ENCODE measurements at places on chromosomes 13 and 19.
A peak's percentile ranks its signal among the peaks of the same experiment; 100 is the strongest.

DNA sequence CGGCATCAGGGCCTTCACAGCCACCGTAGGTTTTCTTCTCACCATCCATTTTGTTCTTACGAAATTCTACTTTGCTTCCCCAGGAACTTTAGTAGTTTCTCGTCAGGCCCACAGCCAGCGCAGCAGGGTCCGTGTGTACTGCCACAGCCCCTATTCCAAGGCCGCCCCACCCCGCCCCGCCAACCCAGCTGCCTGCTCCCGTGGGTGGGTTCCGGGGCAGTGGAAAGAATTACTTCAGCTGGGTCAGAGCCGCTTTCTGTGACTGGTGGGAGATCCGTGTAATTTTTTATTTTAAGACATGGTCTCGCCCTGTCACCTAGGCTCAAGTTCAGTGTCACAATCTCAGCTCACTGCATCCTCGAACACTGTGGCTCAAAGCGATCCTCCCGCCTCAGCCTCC, 4.2 kb downstream of the OR7D2 start:
- no peak for DNase-seq

GRCh38 chr19:30102666-30103065, 160.6 kb downstream of the URI1 start:
- no peak for DNase-seq

DNA sequence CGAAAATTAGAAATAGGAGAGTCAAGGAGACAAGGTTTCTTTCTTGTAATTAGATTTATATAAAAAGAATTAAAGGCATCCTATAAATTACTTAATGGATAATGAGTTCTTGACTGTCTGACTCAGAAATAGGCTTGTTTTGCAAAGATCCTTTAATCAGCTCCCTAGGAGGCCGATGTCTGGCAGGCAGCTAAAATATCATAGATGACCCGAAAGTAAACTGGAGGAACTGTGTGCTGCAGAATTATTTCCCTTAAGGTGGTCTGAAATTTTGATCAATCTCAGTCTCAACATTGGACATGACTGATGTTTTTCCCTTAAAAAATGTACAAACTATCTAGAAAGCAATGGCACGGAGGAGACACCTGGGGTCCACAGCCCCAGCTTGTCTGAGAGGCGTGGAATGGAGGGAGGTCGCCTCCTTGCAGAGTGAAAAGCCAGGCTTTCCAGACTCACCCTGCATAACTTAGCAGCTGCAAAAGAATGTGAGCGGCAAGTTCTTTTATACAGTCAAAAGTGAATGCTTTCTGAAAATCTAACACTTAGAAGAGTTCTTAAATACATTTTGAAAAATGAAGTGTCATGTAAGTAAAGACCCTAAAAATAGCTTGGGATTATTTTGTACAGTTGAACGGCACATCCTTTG, 44.8 kb downstream of the MBNL2 start:
- DNase-seq = no peak

DNA sequence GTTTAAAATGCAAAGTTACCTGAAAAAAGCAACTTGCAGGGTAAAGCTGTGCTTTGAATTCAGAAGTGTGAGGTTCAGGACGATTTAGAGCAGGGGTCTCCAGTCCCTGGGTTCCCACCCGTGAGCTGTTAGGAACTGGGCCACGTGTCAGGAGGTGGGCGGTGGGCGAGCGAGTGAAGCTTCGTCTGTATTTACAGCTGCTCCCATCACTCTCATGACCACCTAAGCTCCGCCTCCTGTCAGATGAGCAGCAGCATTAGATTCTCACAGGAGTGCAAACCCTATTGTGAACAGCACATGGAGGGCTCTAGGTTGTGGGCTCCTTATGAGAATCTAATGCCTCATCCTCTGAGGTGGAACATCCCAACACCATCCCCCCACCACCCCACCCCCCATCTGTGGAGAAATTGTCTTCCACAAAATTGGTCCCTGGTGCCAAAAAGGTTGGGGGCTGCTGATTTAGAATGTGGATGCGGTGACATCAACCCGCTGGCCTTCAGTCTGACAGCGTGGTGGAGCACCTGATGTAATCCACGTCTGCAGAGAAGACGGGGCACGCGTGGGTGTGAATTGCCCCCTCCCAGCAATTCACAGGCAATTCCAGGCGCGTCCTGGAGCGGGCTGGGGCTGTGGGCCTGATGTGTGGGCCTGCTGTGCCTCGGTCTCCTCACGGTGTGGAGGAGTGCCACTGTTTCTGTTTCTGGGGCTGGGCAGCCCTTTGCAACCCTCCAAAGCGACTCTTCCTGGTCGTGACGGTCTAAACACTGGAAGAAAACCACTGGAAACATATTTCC, 214.0 kb upstream of the SOX1 start:
- DNase-seq = no peak

GRCh38 chr13:32590266-32590665, 4.0 kb downstream of the PDS5B start:
- no peak for DNase-seq

GRCh38 chr13:60836821-60837220, 439.8 kb downstream of the TDRD3 start:
- no peak for DNase-seq

DNA sequence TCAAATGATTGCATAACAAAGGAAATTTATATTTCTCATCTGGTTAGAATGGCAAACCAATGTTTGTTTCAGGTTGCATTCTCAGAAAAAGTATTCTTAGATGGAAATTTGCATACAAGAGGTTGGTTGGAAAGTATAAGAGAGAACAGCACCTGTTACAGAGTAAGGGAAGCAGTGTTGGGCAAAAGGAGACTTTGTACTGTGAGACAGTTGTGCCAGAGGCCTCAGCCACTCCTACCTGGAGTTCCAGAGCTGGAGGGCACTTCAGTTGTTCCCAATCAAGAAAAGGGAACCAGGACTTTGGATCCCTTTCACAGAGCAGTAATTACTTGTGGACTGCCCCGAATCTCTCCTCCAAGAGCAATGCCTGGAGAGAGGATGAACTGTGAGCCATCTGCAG, 81.8 kb downstream of the SPRY2 start:
- no peak for DNase-seq

GRCh38 chr13:26062853-26063444, 11.1 kb upstream of the SHISA2 start:
- peak; percentile 52 for DNase-seq

DNA sequence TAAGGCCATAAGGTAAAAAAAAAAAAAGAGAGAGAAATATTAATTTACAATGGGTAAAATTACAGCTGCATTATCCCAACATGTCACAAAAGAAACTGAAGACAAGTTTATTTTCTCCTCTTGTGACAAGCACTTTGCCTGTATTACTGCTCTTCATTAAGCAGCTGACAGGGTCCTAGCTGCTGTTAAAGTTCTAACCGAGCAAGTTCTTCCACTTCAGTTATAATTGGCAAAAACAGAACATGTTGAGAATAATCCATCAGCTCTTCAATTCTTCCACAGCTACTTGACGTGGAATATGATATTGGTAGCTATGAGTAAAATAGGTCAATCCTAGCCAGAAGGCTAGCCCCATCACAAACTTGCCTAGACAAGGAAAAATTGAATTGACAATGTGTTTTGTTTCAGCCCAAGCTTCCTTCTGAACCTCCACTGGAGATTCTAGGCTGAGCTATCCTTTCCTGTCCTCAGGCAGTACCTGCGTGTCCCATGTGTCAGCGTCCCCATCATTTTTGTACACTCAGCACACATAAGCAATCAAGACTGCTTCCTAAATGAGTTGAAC, 32.2 kb upstream of the DOCK9 start:
- DNase-seq = no peak

- DNase-seq = no peak
These were observed 412.5 kb downstream of the OXGR1 start for GRCh38 chr13:96581741-96582140.

GRCh38 chr13:112819816-112820215, 130.0 kb downstream of the ATP11A start:
- DNase-seq = no peak

GRCh38 chr13:24511019-24511815, 1.4 kb downstream of the PARP4 start:
- DNase-seq = peak; percentile 80

Data from activated CD4-positive, alpha-beta T cell treated with anti-CD3 and anti-CD28 coated beads, Interleukin-10, Interleukin-2, amounts not matched to agents 100 ng/mL and 50 ng/mL, durations not matched to agents 16 hours and 8 hours (primary cell).